Esophagus muscularis mucosa (tissue), 4 donors: ENCODE measurements at places on chromosomes 3 and 15. TPM values are rescaled to one million over a fixed set of nuclear protein-coding genes. Genes with fewer than 3 reads are reported as not detected.

- H3K4me1 ChIP-seq = peaks cover 66% of the 10 kb centered on the region
- H3K36me3 ChIP-seq = peaks cover 10% of the 10 kb centered on the region
- peak overlapping the region; percentile 72 for H3K27ac ChIP-seq
- H3K4me3 ChIP-seq = no peak overlapping the region
- H3K27me3 ChIP-seq = no peaks in the 10 kb centered on the region
Observed at GRCh38 chr15:64500695-64501395, 40.5 kb downstream of the ZNF609 start.

DNA sequence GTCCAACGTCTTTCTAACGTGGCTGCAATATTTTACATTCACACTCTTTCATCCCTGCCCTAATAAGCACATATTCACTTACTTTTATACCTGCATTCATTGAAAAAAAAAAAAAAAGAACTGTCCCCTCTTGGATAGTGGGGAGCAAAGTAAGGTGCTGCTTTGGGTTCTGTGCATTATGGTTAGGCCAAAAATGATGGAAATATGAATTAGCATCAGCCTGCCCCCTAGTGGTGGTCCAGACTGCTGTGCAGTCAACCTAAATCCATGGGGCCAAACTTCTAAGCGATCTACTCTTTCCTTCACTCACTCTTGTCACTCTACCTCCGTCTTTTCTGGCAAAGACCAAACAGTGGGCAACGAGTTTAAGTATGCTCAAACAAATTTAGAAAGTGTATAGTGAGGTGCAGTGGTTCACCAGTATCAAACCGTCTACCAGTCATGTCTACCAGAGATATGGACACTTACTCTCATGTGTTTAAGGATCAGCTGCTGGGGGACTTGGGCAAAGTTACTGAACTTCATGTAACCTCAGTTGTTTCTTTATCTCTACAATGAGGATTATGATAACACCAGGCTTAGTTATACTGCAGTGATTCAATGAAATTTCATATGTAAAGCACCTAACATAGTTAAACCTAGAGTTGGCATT, 61.5 kb upstream of the GRM7 start:
- H3K27ac ChIP-seq = no peak overlapping the region
- no peaks in the 10 kb centered on the region for H3K4me1 ChIP-seq
- H3K27me3 ChIP-seq = no peaks in the 10 kb centered on the region
- no peak overlapping the region for H3K4me3 ChIP-seq
- DNase-seq = no peak
- no peaks in the 10 kb centered on the region for H3K36me3 ChIP-seq

Gene PIGZ
- 14.9 TPM for total RNA-seq

- no peak overlapping the region for H3K27ac ChIP-seq
- no peaks in the 10 kb centered on the region for H3K27me3 ChIP-seq
- H3K36me3 ChIP-seq = no peaks in the 10 kb centered on the region
- DNase-seq = no peak
- H3K4me3 ChIP-seq = no peak overlapping the region
- no peaks in the 10 kb centered on the region for H3K4me1 ChIP-seq
Observed at GRCh38 chr15:33671456-33671855, 296.8 kb upstream of the CHRM5 start.

DNA sequence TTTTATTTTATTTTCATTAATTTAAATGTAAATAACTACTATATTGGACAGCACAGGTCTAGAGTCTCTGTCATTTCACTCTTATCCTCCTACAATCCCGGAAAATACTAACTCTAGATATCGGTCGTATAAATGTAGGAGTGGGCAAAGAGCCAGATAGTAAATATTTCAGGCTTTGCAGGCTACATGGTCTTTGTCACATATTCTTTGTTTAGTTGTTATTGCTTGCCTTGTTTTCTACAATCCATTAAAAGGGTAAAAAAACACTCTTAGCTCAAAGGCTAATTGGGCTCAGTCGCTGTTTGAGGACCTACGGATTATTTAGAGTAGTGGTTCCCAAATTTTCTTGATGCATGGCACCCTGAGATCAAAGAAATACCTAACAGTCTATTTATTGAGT, 1.7 kb downstream of the KNL1 start:
- H3K4me3 ChIP-seq = no peak overlapping the region
- no peaks in the 10 kb centered on the region for H3K36me3 ChIP-seq
- peak; percentile 14 for DNase-seq
- peaks cover 8% of the 10 kb centered on the region for H3K4me1 ChIP-seq
- no peak overlapping the region for H3K27ac ChIP-seq

DNA sequence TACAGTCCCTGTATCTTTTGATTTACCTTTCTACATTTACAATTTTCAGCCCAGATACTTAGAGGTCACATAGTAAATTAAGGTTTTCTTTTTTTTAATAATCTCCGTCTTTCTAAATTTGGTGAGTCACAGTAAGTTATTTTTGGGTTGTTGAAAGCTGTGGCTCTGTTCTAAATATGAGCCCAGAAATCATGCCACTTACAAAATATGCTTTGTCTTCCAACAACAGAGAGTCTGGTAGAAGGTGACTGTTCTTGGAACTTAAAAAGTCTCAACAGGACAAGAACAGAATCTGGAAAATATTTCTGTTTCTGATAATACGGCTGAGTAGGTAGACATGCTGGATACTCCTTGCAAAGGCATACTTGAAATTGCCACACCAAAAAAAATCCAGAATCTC, 16.0 kb downstream of the GOLGA8S start:
- DNase-seq = no peak
- no peaks in the 10 kb centered on the region for H3K36me3 ChIP-seq
- H3K27me3 ChIP-seq = peaks cover 3% of the 10 kb centered on the region
- no peaks in the 10 kb centered on the region for H3K4me1 ChIP-seq

DNA sequence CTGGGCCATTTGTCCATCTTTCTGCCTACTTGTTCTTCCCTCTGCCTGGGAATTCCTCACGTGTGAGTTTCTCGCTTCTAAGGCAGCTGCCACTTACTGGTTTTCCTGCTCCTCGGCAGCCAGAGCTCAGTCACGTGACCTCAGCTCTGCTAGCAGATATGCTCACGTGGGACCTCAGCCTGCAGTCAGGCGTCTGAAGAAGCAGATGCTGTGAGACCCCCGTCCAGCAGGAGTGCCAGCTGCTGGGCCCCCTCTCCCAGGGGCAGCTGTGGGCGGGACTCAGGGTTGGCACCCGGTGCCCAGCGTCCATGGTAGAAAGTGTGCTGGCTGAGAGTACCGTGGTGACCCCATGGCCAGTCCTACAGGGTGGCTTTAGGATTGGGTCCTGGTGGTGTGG, 161.3 kb upstream of the TLE3 start:
- H3K4me1 ChIP-seq = peaks cover 19% of the 10 kb centered on the region
- H3K27me3 ChIP-seq = no peaks in the 10 kb centered on the region
- peak; percentile 94 for DNase-seq
- H3K27ac ChIP-seq = no peak overlapping the region

Gene VEPH1
- 1.2 TPM for total RNA-seq

- H3K4me1 ChIP-seq = peaks cover 40% of the 10 kb centered on the region
- H3K36me3 ChIP-seq = no peaks in the 10 kb centered on the region
- H3K4me3 ChIP-seq = peak overlapping the region; percentile 45
- no peaks in the 10 kb centered on the region for H3K27me3 ChIP-seq
Observed at GRCh38 chr3:115100806-115101205, 46.3 kb downstream of the ZBTB20 start.

DNA sequence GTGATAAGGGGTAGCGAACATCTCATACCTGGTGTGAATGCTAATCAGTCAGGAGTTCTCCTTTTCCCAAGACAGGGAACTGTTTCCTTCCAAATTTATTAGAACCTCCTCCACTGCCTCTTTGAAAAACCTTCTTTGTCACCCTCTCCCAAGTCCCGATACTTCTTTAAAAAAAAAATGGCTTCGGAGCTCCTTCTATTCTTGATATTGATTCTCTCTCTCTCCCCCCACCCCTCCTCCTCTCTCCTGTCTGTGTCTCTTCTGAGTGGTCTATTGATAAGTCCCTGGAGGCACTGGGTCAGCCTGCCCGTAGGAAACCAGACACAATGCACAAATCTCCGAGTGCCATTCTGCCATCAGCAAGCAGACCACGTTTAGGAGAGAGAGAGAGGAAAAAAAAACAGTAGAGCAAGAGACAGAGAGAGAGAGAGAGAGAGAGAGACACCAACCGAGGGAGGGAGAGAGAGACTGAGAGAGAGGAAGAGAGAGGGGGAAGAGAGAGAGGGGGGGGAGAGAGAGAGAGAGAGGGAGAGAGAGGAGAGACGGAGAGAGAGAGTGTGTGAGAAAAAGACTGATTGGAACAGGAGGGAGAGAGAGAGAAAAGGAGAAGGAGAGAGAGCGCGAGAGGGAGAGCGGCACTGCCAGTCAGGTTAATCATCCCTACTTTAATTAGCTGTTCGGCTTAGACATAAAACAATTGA, 160.9 kb downstream of the TIGIT start:
- H3K4me3 ChIP-seq = peak overlapping the region; percentile 48
- peak overlapping the region; percentile 62 for H3K27ac ChIP-seq
- H3K36me3 ChIP-seq = no peaks in the 10 kb centered on the region
- DNase-seq = no peak
- H3K4me1 ChIP-seq = peaks cover 36% of the 10 kb centered on the region

- no peaks in the 10 kb centered on the region for H3K36me3 ChIP-seq
- H3K4me3 ChIP-seq = no peak overlapping the region
- no peaks in the 10 kb centered on the region for H3K27me3 ChIP-seq
- peaks cover 10% of the 10 kb centered on the region for H3K4me1 ChIP-seq
- H3K27ac ChIP-seq = no peak overlapping the region
Observed at GRCh38 chr3:72144773-72145505, 360.0 kb upstream of the PROK2 start.

GRCh38 chr15:34802803-34803750, 7.7 kb upstream of the ACTC1 start:
- DNase-seq = no peak
- H3K27me3 ChIP-seq = no peaks in the 10 kb centered on the region
- no peak overlapping the region for H3K27ac ChIP-seq
- H3K36me3 ChIP-seq = no peaks in the 10 kb centered on the region

- no peak overlapping the region for H3K27ac ChIP-seq
- H3K4me1 ChIP-seq = peaks cover 34% of the 10 kb centered on the region
- no peak overlapping the region for H3K4me3 ChIP-seq
- H3K27me3 ChIP-seq = no peaks in the 10 kb centered on the region
- no peak for DNase-seq
Observed at GRCh38 chr3:32403663-32404062, 12.0 kb downstream of the CMTM7 start.

- no peak overlapping the region for H3K4me3 ChIP-seq
- no peaks in the 10 kb centered on the region for H3K27me3 ChIP-seq
- no peaks in the 10 kb centered on the region for H3K36me3 ChIP-seq
Observed at GRCh38 chr3:45806072-45806471, 9.7 kb upstream of the SLC6A20 start.

DNA sequence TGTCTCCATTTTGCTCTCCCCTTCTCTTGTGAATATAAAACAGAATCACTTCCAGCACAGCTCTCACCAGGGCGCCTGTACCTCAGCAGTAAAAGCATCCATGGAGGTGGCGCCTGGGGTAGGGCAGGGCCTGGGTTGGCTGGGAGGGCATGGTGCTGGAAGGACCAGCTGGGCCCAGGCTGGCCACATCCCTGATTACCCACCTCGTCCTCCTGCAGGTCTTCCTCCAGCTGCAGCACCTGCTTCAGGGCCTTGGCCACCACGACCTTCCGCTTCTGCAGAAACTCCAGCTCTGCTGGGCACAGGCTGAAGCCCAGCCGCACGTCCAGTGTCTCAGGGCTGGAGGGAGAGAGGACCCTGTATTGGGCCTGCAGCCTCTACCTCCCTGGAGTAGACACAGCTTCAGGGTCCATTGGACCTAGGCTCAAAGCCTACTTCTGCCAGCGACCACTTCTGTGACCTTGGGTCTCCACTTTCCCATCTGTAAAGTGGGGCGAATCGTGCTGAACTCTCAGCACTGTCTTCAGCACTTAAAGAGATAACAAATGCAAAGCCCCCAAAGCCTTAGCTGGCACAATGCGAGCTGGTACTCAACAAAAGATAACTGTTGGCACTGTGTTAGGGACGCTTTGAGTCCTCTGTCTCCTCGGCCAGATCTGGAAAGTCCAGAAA, 23.8 kb downstream of the PLA2G4E start:
- no peaks in the 10 kb centered on the region for H3K4me1 ChIP-seq
- H3K4me3 ChIP-seq = no peak overlapping the region
- no peak for DNase-seq
- H3K27me3 ChIP-seq = no peaks in the 10 kb centered on the region
- H3K36me3 ChIP-seq = no peaks in the 10 kb centered on the region
- no peak overlapping the region for H3K27ac ChIP-seq

GRCh38 chr3:114850898-114851297, 296.2 kb downstream of the ZBTB20 start:
- no peaks in the 10 kb centered on the region for H3K36me3 ChIP-seq
- DNase-seq = no peak
- H3K4me1 ChIP-seq = peaks cover 43% of the 10 kb centered on the region
- no peaks in the 10 kb centered on the region for H3K27me3 ChIP-seq

Gene CYP1A2
- total RNA-seq = not detected

Gene FANCD2OS
- total RNA-seq = not detected

GRCh38 chr3:160695003-160695402, 18.0 kb downstream of the ARL14 start:
- DNase-seq = no peak
- no peaks in the 10 kb centered on the region for H3K36me3 ChIP-seq
- no peaks in the 10 kb centered on the region for H3K4me1 ChIP-seq
- no peaks in the 10 kb centered on the region for H3K27me3 ChIP-seq
- H3K27ac ChIP-seq = no peak overlapping the region
